ENCODE measurements at places on chromosomes 13 and 19.

DNA sequence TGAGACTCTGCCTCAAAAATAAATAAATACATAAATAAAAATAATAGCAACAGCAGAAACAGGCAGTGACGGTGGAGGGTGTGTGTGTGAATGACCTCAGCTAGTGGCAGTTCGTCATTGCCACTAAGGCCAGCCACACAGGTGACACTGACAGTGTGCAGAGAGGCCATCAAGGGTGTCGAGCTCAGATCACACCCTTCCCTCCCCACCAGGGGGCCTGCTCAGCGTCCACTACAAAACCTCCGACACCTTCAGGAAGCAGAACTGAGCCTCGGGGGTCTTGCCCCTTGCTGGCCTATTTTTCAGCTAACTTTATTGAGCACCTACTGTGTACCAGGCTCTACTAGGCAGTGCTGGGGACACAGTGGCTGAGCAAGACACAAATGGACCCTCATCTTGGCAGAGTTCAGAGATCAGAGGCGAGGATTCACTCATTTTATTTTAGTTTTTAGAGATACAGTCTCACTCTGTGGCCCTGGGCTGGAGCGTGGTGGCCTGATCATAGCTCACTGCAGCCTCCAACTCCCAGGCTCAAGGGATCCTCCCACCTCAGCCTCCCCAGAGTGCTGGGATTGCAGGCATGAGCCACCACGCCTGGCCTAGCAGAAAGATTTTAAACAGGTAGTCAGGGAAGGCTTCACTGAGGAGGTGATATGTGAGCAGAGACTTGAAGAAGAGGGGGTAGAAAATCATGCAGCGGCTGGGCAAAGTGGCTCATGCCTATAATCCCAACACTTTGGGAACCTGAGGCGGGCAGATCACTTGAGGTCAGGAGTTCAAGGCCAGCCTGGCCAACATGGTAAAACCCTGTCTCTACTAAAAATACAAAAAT lies 30.3 kb upstream of the SEMA6B start:
- DNase-seq, result no peak

DNA sequence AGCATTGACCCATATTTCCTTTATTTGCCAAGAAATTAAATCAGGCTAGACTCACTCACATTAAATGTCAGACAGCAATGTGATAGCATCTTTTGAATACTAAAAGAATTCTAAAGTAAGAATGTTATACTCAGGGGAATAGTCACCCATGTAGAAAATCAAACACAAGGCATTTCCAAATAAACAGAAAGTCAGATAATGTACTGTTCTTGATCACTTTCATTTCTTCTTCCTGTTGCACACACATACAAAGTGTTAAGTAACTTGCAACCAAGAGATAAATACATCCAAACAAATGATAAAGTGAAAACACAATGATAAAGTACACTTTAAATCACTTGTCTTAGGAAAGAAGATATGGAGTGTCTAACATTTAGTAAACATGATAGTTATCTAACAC lies 1366.6 kb upstream of the MIR17HG start:
- no peak for DNase-seq

DNA sequence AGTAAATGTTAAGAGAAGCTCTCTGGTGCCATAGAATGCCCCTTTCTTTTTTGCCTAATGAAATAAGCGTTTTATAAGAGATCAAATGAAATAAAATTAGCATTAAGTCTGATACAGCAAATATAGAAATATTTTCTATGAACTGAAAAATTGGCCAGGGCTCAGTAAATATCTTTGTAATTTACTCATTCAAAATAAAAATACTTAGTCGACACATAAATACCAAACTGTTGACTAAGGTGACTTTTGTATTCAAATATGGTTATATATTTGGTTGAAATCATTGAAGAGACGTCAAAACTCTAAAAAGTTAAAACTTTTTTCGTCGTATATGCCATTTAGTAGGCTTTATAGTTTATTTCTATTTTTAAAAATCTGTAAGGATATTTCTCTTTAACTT lies 25.6 kb downstream of the IPO5 start:
- DNase-seq, result no peak

DNA sequence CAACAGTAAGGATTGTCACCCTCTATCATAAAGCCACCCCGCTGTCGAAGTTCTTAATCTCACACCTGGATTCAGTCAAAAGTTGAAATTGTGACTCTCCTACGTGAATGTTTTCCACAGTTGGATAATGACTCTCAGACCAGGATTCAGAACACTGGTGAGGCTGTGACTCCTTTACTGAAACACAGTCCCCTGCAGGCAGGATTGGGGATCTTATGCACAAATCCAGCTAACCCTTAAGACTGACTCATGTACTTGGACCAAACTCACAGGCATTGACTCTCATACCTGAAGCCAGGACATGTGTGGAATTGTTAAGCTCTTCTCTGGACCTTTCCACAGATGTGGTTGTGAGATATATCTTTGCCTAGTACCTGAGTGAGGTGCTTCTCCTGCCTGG lies 46.8 kb downstream of the ZNF85 start:
- DNase-seq, result no peak

DNA sequence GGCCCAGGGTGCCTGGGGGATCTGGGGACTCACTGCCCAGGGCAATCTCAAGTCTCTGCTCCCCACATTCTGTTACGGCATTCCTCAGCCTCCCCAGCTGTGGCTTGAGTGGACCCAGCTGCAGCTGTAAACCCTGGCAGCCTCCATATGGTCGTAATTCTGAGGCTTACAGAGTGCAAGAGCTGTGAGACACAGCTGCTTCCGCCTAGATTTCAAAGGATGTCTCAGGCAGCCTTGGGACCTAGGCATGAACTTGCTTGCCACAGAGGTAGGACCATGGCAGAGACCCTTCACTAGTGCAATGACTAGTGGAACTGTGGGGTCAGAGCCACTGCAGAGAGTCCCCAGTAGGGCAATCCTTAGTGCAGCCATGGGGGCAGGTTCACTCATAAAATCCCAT lies 297.5 kb downstream of the ENOX1 start:
- DNase-seq, result no peak

DNA sequence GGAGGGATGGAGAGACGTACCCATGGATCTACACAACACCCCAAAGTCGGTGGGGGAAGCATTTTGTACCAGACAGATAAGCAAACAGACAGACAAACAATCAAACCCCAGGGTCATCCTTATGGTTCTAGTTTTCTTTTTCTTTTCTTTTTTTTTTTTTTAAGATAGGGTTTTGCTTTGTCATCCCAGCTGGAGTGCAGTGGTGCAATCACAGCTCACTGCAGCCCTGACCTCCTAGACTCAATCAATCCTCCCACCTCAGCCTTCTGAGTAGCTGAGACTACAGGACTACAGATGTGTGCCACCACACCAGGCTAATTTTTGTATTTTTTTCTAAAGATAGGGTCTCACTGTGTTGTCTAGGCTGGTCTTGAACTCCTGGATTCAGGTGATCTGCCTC lies 17.9 kb upstream of the FBL start:
- DNase-seq, result no peak

GRCh38 chr13:30429235-30429634 lies 6.9 kb downstream of the UBE2L5 start:
- DNase-seq, result no peak

Data from vagina (tissue), 2 donors.